Stimulated activated CD8-positive, alpha-beta memory T cell treated with anti-CD3 and anti-CD28 coated beads, Interleukin-7, amount 100 ng/mL, for 1 hour (primary cell): ENCODE measurements at places on chromosomes 2 and 18.

DNA sequence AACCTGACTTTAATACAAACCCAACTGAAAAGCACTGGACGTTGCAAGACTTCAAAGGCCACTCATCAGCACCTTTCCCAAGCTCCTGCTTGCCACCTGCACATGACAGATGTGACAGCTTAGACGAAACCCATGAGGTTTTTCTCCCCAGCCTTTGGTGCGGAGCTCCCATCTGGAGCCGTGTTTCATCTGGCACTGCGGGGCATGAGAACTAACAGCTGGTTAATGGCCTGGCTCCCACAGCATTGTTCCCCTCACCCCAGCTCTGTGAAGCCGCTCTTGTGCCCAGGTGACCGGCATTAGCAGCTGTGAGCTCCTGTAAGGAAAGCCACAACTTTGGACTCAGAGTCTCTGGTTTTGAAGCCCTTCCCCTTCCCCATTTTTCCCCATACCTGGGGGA, 50.9 kb downstream of the GALR1 start:
- no peak for DNase-seq

GRCh38 chr2:223811757-223812156, 25.6 kb downstream of the AP1S3 start:
- DNase-seq = no peak

DNA sequence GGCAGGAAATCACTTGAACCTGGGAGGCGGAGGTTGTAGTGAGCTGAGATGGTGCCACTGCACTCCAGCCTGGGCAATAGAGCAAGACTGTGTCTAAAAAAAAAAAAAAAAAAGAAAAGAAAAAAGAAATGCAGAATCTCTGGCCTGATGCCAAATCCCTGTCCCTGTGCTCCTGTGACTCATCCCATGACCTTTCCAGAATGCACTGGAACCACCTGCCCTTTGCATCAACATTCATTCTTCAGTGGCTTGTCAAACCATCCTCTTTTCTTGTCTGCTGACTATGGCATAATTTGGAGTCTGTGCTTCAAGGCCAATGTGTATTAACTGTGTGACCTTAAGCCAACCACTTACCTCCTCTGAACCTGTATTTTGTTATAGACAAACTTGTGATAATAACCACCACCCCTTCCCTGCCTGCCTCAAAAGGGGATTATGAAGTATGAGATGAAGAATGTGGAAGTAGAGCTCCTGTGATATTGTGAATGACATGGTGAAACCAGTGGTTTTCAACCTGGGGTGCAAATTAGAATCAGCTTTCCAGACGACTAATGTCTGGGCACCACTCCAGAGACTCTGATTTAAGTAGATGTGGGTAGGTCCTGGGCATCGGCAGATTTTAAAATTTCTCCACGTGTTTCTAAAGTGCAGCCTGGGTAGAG, 189.3 kb downstream of the CLIP4 start:
- no peak for DNase-seq

GRCh38 chr2:111095434-111095833, 25.3 kb upstream of the BCL2L11 start:
- DNase-seq = no peak

DNA sequence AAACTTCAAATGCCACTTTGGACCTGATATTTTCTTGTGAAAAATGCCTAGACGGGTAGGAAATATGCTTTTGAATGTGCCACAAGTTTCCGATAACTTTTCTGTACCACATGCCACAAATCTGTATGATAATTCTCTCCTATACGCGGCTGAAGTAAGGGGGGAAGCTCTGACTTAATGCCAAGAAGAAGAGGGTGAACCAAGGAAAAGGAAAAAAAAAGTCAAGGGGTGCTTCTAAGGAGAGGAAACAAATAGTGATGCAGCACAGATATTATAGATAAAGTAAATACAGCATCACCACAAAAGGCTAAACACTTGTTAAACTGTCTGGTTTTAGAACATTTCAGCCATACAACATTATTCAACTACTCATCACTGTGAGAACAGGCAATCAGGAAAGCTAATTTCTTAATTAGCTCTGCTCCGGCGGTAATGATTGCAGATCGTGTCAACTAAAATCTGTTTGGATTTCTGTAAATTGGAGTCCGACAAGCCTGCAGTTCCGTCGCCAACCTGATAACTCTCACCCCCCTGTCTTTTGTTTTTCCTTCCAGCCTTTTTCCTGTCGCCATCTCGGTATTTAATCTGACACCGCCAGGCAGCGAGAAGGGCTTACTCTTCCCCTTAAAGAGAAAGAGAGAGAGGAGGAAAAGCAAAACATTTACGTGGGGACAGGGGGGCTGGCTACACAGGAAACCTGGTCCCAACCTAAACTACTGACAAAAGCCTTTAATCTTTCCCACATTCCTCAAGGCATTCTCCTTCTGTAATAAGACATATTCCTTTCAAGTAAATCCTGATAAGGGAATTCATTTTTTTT, 67.5 kb downstream of the ZEB2 start:
- no peak for DNase-seq

- DNase-seq = no peak
Measured at GRCh38 chr2:163641986-163642385, 93.8 kb downstream of the FIGN start.
